ENCODE measurements at places on chromosomes 13 and 19.

DNA sequence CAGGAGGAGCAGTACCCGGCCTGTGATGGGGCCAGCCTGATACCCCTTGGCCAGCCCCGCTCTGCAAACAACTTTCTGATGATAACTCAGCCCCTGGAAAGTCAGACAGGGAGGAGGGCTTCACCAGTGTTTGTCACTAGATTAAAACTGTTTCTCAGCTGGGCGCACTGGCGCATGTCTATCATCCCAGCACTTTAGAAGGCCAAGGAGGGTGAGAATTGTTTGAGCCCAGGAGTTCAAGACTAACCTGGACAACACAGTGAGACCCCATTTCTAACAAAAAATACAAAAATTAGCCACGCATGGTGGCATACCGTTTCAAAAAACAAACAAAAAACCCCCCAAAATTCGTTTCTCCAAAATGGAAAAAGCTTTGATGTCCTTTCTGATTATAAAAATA lies 5.5 kb upstream of the CERS1 start:
- DNase-seq: no peak

DNA sequence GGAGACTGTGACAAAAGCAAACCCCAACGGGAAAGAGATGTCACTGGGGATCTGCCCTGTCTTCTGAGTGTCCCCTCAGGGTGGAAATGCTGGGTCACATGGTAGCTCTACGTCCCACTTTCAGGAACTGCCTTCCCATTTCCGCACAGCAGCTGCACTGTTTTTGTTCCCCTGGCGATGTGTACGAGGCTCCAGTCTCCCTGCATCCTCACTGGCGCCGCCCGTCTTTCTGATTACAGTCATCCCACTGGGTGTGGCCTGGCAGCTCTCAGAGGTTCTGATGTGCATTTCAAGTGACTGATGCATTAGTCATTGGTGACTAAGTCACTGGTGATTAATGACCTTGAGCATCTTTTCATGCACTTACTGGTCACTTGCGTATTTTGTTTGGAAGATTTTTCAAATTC lies 21.2 kb downstream of the PCID2 start:
- DNase-seq: no peak

DNA sequence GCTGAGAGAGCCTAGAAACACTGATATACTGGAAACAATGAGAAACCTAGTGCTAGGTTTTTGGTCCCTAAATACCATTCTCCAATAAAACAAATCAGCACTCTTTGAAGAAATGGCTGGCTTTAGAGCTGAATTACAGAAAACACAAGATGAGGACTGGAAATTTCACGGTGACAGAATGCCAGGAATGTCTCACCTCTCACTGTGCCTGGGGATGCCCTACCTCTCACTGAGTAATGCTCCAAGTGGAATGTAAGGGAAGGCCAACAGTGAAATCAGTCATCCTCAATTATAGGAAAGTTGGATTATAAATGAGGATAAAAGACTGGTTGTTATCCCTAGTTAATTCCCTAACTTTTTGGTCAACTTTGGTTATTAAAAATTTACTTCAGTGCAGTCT lies 259.0 kb downstream of the NALCN start:
- DNase-seq: no peak

GRCh38 chr19:48469289-48469881 lies at the start of gene CYTH2:
CYTH2 (plus strand) TSS chr19:48469369; CDS start chr19:48469508, 139 bp downstream.
- DNase-seq: no peak

- DNase-seq: no peak
These were observed at the start of gene SCEL for GRCh38 chr13:77535448-77535847. SCEL (plus strand) TSS chr13:77535706; CDS start chr13:77555876, 20,170 bp downstream.

- no peak for DNase-seq
These were observed 47.0 kb upstream of the RAP2A start for GRCh38 chr13:97386801-97387484.

DNA sequence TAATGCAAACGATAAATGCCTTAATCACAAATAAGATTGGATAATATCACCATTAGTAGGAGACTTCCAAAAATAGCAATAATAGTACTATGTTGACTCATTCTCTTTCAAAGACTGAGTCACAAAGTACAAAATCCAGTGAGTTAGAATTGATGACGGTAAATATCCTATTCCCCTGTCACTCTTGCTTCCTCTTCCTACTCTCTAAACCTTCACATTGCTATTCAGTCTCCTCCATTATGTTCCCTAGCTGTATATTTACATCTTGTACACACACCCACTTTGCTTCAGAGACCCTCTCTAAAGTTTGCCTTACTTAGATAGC lies 26.3 kb upstream of the INTS6 start:
- DNase-seq: no peak

- DNase-seq: no peak
These were observed 184.7 kb downstream of the OXGR1 start for GRCh38 chr13:96809366-96810096.

DNA sequence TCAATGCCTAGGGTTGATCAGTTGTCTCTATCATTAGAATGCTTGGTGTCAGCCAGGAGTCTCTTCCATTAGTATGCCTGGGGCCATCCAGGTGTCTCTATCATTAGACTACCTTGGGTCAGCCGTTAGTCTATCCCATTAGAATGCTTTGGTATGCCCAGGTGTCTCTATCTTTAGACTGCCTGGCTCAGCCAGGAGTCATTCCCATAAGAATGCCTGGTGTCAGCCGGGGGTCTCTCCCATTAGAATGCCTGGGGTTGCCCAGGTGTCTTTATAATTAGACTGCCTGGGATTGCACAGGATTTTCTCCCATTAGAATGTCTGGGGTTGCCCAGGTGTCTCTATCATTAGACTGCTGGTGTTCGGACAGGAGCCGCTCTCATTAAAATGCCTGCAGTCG lies 1442.9 kb downstream of the UQCRFS1 start:
- DNase-seq: no peak

GRCh38 chr13:113968463-113969310 lies 5.2 kb downstream of the C13orf46 start:
- no peak for DNase-seq

DNA sequence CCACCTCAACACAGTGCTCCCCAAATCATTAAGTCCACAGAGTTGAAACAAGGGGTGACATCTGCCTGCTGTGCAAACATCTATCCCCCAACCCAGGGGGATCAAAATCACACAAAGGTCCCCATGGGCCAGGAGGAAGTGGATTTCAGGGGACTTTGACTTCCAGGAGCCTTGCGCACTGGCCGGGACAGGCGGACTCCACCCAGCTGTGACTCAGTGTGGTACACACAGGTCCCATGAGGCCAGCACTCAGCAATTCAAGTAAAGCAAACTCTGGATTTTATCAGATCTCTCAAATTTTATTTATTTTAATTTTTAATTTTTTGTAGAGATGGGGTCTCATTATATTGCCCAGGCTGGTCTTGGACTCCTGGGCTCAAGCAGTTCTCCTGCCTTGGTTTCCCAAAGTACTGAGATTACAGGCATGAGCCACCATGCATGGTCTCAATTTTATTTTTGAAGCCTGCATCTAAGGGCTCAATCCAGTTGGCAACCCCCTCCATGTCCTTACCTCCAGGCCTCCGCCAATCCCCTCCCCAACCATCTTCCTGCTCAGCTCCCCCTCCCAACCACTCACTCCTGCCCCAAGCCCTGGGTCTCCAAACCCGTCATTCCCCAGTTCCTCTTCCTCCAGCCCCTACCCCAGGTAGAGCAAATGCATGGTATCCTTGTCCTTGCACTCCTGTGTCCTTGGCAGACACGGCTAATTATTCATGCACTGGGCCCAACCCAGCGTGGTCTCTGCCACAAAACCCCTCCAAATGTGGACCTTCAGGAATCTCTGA lies 18.2 kb downstream of the ARHGAP33 start:
- DNase-seq: no peak

GRCh38 chr13:31731921-31732320 lies 7.4 kb upstream of the RXFP2 start:
- DNase-seq: no peak

DNA sequence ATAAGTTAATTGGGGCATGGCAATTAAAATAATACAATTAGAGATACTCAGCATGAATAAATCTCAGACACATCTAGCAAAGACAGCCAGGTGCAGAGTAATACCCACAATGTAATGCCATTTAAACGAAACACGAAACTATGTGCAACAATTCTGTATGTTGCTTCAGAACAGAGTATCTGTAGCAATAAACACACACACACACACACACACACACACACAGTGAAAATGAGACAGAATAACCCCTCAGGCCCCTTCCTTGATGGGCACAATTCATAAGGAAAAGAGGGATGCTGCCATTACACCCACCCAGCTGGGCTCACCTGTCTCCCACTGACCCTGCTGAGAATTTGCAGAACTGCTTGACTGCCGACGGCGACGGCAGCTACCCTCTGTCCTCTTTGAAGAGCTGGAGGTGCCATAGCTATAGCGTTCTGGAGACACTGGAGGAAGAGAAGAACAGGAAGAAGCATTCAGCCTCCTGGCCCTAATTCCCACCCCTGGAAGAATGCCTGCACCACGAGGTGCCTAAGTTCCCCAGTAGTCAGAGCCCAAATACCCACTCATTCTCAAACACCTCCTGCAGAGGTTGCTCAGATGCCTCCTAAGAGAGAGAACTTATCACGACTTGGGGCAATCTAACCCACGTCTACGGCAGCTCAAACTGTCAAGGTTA lies 2.5 kb downstream of the DEDD2 start:
- no peak for DNase-seq

DNA sequence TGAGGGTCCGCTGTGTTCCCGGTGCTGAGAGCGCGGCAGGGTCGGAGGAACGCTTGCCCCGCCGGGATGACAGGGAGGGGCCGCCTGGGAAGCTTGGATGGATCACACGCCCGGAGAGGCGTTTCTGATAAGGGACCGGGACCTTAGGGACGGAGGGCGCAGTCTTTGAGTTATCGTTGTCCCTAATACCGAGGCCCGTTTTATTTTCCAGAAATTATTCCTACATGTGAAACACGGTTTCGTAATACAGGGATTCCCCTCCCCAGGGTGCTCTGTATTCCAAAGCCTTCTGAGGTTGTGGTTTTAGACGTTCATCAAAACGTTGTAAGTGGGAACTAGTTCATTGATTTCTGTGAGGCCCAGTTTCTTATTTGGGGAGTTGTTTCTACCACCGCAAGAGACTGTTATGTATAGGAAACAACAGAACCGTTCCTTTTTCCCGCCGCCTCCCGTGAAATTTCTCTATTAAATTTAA lies 752 bp downstream of the PDCD5 start:
- no peak for DNase-seq

- DNase-seq: no peak
These were observed 697.2 kb downstream of the EFNB2 start for GRCh38 chr13:105838231-105838630.

DNA sequence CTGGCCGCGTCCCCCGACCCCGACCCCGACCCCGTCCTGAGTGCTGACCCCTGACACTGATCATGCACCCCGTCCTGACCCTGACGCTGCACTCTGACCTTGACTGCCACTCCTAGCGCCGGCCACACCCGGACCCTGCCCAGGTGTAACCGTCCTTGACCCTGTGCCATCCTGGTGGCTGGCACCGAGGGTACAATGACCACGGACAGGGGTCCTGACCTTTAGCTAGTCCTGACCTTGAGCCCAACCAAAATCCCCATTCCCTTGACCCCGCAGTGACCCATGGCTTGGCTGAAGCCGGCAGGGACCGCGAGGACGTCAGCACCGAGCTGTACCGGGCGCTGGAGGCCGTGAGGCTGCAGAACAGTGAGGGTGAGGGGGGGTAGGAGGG lies 25.9 kb downstream of the CLEC4M start:
- DNase-seq: no peak

DNA sequence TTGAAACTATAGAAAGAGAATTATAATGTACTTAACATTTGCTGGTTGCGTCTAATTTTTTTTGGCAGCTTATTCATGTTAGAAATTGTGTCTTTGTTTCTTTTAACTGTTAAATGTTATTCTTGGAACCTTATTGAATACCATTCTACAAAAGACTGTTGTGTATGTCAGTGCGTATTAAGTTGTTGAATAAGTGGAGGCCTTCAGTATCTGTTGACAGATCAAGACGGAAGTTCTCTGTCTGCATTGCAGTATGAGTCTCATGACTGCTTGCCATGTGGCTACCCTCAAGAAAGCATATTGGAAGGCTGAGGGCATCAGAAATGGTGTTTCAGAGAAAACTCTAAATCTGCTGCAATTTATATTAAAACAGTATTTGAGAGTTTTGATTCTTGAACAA lies 8.5 kb downstream of the UBA2 start:
- DNase-seq: no peak

GRCh38 chr13:20848944-20849343 lies 53.6 kb downstream of the XPO4 start:
- no peak for DNase-seq

DNA sequence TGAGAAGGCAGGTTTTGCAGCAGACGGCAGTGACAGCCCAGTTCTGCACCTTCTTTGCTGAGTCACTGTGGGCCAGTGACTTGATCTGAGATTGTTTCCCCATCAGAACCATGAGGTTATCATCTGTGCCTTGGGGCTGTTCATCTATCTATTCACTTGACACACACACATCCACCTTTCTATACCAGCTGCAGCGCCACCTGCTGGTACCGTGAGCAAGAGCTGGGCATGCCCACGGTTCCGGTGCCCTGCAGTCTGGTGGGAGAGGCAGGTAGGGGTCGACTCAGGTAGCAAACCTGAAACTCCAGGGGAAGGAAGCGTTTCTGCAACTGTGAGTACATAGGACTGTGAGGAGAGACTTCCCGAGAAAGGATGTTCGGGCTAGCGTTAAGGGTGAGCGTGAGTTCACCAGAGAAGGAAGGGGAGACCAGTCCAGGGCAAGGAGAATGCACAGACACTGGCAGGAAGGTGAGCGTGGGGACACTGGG lies 7.5 kb upstream of the LIN7B start:
- DNase-seq: peak; percentile 38

GRCh38 chr19:2246801-2247361 lies 2.2 kb upstream of the AMH start:
- DNase-seq: no peak

DNA sequence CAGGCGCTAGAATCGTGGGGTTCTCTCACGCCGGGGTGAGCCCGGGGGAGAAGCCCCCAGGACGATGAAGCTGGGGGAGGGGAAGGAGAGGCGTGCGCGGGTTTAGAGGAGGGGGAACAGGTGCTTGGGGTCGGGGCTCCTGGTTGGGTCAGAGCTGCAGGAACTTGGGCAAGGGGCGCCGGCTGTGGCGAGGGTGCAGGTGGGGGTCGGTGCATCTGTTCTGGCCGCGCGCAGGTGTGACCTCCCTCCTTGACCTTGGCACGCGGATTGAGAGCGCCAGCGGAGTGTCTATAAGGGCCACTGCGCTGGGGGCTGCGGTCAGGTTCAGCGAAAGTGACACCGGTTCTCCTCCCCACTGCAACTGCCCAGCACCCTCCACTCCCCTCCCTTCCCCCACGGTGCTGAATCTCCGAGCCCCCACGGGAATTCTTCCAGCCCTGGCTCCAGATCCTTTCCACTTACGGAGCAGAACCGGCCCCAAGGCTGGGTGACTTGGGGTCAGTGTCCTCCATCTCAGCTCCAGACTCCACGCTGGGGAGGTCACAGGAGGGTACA lies 618 bp downstream of the TMEM38A start:
- no peak for DNase-seq
